ENCODE measurements at places on chromosomes 5 and 9.

DNA sequence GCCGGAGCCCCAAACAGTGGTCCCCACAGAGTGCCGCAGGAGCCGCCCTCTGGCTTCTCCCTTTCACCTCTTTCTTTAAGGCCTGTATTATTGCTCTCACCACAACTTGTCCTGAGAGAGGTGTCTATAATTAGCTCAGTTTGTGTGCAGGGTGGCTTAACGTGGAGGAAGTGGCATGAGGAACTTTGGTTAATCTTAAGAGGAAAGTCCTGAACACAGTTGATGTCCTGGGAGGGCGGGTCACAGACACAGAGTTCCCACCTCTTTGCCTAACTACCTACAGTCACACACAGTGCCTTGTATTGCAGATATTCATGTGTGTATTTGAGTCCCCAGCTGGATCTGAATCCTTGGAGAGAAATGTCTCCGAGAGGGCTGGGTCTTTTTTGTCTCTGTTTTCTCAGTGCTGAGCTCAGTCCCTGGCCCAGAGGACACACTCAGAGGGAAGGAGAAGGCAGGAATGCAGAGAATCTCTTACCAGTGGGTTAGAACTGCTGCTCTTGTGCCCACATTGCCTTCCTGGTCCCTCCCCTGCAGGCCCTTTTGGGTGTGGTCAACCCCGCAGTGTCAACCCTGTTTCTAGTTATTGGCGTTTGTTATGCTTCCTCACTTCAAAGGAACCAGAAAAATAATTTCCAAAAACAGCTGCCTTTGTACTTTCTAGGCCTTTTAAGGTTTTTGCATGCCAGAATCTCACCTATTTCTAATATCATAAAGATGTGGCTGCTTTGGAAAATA, 392.5 kb downstream of the KDM4C start:
- DNase-seq: no peak

- DNase-seq: no peak
Observed at GRCh38 chr5:111313017-111313724, 89.0 kb downstream of the CAMK4 start.

DNA sequence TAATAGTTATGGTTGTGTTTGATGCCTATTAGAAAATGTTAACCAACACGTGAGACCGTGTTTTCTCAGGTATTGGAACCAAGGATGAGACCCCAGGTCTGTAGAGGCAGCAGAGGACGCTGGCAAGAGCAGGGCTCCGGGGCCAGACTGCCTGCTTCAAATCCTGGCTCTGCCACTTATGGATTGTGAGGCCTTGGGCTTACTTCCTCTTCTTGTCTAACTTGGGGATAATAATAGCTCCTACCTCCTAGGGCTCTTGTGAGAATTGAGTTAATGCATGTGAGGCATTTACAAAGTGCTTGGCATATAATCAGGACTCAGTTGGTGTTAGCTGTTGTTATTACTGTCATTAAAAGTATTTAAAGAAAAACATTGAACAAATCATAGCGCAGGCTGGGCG, 85.5 kb upstream of the PITX1 start:
- DNase-seq: no peak

- peak; percentile 96 for DNase-seq
Observed at GRCh38 chr5:74316064-74316603, 324.4 kb downstream of the ENC1 start.

DNA sequence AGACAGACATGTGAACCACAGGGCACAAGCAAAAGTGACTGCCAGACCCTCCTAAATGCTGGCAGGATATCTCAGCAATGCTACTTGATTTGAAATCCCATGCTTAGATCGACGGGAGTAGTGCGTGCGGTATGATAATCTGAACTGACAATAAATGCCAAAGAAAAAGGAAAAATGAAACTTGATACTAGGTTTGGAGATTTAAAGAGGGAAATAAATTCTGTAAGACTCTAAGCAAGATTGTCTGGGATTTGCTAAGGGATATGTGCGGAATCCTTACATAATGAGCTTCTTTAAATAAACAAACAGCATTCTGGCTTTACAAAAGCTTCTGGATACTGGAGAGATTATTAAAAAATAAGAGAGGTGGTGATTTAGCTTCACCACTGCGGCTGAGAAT, 203.6 kb downstream of the CAAP1 start:
- DNase-seq: no peak

All from GM04503 (cell line).